ENCODE measurements at places on chromosomes 1 and 21. TPM values are rescaled to one million over a fixed set of nuclear protein-coding genes. Genes with fewer than 3 reads are reported as not detected.

Gene FCAMR
- total RNA-seq = not detected

Gene LCE3E
- not detected for total RNA-seq

Gene DRAXIN
- not detected for total RNA-seq

Gene APOBEC4
- not detected for total RNA-seq

Gene CFAP107
- not detected for total RNA-seq

Gene PTAFR
- 0.23 TPM for total RNA-seq

Gene S100A11
- total RNA-seq = 784 TPM

Gene ZNF593OS
- total RNA-seq = not detected

Gene HSD3B1
- total RNA-seq = not detected

Gene CEP170
- 51.9 TPM for total RNA-seq

Gene WDR64
- total RNA-seq = not detected

Gene GNL2
- total RNA-seq = 21.9 TPM

Gene TATDN3
- total RNA-seq = 11.9 TPM

Gene RHBG
- not detected for total RNA-seq

Gene ESRRG
- under 0.01 TPM for total RNA-seq

Gene KRTAP20-3
- total RNA-seq = not detected

Gene CD101
- 0.09 TPM for total RNA-seq

Gene PTCH2
- under 0.01 TPM for total RNA-seq

Gene PCBP3
- total RNA-seq = 16.7 TPM

Gene PGLYRP3
- total RNA-seq = not detected

Gene ADAM30
- not detected for total RNA-seq
